Ascending aorta (tissue), 2 donors: ENCODE measurements at places on chromosomes 7 and 10. TPM values are rescaled to one million over a fixed set of nuclear protein-coding genes. Genes with fewer than 3 reads are reported as not detected.
A peak's percentile ranks its signal among the peaks of the same experiment; 100 is the strongest.

- no peak for DNase-seq
These were observed 573.5 kb downstream of the TNS3 start for GRCh38 chr7:47008461-47008860.

GRCh38 chr10:97332591-97333350, 1.8 kb downstream of the FRAT2 start:
- DNase-seq, result no peak

Gene RBP3
- not detected for total RNA-seq

DNA sequence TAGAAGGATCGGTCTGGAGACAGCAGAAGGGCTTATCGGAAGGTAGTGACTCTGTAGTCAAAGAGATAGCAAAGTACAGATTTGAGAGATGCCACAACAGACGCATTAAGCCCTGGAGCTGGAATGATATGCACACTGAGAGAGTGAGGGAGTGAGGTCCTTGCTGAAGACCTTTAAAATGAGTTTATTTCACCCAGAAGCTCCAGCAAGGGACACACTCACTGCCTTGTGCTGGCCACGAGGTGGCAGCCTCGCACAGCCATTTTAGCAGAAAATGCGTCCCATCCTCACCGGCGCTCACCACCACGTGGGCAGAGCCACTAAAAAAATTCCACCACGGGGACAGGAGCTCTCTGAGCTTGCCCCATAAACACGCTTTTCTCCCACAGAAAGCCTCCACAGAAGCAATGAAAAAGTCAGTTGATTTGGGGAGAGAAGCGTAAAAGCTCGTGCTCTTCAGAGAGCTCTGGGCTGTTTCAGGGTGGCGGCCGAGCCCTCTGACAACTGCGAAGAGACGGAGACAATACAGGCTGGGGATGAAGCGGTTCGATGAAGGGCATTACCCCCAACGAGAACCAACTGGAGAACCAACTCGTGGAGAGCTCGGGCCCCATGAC, 163.0 kb upstream of the KLF14 start:
- DNase-seq, result no peak

DNA sequence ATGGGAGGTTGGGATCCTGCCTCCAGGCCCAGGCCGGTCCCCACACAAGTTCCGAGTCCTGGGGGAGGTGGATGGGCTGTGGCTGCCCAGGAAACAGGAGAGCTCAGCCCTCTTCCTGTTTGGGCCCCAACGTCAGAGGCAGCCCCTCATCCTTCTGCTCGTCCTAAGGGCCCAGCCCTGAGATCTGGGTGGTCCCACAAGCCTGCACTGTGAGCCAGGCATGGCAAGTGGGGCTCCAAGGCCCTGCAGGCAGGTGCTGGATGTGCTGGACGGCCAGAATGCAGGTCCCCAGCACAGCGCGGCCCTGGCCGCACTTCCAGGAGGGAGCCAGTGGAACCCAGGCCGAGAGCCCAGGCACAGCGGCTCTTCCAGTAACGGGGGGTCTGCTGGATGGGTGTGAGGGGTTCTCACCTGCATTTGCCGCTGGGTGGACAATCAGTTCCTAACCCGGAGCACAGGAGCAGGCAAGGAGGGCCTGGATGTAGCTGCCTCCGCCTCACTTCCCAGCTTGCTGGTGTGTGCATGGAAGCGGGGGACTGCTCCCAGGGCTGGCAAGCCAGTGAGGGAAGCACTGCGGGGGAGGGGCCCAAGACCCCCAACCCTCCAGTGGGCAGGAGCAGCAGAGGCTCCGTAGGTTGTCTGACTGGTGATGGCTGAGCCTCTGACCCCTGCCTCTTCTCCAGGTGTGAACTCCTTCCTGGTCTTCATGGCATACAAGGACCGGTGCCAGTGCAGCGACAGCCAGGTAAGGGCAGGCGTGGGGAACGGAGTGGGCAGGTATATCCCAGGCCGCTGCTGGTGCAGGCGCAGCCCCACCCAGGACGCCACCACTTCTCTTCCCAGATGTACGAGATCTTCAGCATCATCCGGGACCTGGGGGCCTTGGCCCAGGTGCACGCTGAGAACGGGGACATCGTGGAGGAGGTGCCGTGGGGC, 9.7 kb downstream of the DPYSL4 start:
- DNase-seq, result no peak

DNA sequence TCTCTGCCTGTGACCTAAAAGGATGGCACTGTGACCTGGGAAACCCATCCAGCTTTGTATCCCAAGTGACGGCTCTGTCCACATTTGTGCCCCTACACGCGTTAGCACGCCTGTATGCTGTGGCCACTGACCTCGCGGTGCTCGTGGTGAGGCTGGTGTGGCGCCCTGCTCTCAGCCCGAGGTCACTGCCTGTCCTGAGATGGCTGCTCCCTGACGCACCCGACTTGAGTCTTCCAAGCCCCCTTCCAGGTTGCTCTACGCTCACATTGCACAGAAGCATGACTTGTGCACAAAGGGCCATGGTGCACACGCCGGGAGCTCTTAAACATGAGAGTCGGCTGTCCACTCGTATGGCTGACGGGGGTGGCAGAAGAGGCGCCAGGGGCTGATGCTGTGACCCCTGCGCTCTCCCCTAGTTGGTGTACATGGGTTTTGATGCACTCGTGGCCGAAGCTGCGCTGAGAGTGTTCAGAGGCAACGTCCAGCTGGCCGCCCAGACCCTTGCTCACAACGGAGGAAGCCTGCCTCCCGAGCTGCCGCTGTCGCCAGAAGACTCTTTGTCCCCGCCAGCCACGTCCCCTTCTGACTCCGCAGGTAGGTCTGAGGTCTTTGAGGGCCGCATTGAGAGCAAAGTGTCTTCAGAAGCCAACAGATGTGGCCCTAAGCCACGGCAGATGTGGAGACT, 33.5 kb downstream of the WDR86 start:
- DNase-seq, result no peak

Gene OR9A2
- not detected for total RNA-seq

DNA sequence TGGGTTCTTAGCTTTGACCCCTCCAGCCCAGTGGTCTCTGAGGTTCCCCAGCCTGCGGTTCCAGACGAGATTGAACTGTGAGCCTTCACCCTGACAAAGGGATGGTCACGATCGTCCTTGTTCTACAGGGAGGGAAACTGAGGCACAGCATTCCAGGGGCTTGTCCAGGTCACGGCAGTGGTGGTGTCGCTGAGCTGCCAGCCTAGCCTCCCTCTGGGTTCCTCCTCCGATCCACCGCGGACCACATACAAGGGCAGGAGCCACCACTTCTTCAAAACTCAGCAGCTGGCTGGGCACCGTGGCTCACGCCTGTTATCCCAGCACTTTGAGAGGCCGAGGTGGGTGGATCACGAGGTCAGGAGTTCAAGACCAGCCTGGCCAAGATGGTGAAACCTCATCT, 35.8 kb downstream of the ELFN1 start:
- DNase-seq, result no peak

- DNase-seq, result no peak
These were observed 36.3 kb downstream of the SUFU start for GRCh38 chr10:102540023-102540422.

Gene SP8
- not detected for total RNA-seq

Gene TPST1
- 21.9 TPM for total RNA-seq

Gene SYNPO2L
- not detected for total RNA-seq

Gene SLC39A12
- total RNA-seq, result not detected

- no peak for DNase-seq
These were observed 922 bp upstream of the MYO1G start for GRCh38 chr7:44979481-44980392.

DNA sequence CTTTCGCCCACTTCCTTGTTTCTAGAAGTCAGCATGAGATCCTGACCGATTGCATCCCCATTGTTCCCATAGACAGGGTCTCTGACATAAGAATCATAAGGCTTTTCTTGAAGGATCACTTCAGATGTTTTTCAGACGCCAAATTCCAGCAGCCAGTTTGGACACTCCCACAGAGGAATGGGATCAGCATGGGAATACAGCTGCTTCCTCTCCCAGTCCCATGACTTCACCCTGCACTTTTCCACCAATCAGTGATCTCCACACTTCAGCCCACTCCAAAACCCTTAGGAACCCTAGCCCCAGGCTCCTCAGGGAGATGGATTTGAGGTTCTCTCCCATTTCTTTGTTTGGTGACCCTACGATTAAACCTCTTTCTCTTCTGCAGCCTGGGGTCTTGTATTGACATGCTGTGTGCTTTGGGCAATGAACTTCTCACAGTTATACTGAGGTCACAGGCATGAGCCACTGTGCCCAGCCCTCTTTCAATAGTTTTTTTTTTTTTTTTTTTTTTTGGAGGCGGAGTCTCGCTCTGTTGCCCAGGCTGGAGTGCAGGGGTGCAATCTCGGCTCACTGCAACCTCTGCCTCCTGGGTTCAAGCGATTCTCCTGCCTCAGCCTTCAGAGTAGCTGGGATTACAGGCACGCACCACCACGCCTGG, 52.8 kb upstream of the CHST3 start:
- no peak for DNase-seq

Gene ZNHIT1
- total RNA-seq, result 87.9 TPM

DNA sequence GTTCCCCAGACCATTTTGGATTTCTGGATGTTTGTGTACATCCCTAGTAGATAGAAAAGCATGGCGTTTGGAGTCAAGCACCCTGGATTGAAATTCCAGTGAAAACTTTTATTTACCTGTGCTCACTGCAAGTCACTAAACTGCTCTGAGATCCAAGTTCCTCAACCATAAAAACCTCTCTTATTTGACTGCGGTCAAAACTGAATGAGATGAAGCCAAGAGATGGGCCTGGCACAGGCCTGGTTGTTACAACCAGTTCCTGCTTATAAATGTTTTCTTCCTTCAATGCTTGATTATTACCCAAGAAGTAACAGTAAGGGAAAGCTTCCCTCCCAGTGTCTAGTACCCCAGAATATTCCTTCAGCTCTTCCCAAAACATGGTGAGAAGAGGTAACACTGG, 70.9 kb upstream of the HPS1 start:
- no peak for DNase-seq

- DNase-seq, result no peak
These were observed 49.2 kb downstream of the LRRC20 start for GRCh38 chr10:70333268-70333667.

GRCh38 chr7:539731-540411, 20.2 kb upstream of the PDGFA start:
- no peak for DNase-seq

Gene MUC12
- total RNA-seq, result 0.85 TPM

GRCh38 chr7:110600956-110601355, 490.0 kb upstream of the LRRN3 start:
- no peak for DNase-seq

Gene SUV39H2
- not detected for total RNA-seq

Gene NUP42
- 16.7 TPM for total RNA-seq

Gene PDIA4
- 129 TPM for total RNA-seq

Gene IL6
- 37.3 TPM for total RNA-seq

DNA sequence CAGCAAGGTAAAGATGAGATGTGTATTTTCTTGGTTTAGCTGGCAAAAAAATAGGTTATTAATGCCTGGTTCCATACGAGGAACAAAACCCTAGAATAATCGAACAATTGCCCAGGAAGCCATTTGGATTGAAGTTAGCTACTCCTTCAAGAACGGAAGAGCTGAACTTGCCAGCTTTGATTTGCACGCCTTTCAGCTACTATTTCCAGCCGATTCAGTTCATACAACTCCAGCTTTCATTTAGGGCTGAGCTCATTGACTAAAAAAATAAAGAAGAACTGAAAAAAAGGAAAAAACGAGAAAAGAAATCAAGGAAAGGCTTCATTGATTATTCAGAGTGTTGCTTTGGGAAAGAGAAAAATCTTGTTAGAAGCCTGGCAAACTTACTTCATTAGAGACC, 60.4 kb downstream of the PTN start:
- no peak for DNase-seq

Gene DENND10
- 85.1 TPM for total RNA-seq

DNA sequence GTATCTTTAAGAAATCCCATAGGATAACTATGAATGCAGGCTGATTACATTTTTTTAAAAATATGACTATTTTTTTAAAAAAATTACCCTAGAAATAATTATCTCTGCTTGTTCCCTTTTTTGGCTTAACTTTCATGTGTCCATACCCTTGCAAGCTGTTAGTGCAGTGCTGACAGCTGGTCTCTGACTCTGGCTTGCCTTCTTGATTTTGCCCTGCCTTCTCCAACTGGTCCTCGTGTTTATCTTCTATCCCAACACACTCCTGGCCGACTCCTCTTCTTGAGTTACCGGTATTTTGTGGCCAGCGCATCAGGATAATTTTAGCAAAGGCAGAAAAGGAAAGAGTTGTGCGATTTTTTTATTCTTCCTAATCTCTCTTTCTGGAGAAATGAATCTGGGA, 111.7 kb upstream of the STARD3NL start:
- no peak for DNase-seq

DNA sequence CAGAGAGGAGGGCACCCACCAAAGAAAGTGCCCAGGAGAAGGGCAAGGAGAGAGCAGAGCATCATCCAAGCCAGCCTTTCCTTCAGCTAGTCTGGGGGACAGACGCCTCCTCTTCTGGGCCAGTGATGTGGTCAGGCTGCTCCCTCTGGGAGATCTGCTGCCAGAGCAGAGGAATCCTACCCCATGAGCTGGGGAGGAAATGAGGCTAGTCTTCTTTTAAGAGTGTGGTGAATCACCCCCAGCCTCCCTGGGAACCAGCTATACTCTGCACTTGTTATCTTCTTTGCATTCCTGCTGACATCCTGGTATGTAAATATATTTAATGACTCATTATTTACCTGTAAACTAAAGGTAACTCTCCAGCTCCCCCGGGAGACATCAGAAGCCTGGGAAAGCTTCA, 41.6 kb upstream of the EPHB6 start:
- no peak for DNase-seq

- DNase-seq, result no peak
These were observed 2.2 kb downstream of the LANCL2 start for GRCh38 chr7:55367283-55367840.

GRCh38 chr7:137983323-137984008, 18.4 kb downstream of the CREB3L2 start:
- peak; percentile 80 for DNase-seq

Gene TAC1
- total RNA-seq, result not detected

DNA sequence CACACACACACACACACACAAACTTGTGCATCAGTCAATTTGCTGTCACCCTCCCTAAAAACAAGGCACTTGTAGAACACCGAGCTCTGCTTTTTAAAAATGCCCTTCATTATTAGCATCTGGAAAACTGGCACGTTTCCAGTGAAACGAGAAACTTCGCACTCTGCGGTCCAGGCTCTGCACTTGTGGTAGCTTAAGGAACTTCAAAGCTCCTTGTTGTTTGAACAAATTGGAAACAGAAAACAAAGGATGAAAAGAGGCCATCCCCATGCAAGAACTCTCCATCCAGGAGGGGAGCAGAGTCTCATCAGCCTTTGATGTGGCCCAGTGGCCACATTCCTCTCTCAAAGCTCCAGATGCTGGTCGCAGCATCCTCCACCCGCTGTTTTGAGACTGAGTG, 105.1 kb downstream of the C10orf90 start:
- DNase-seq, result no peak

Gene GNAT3
- total RNA-seq, result not detected

GRCh38 chr10:48551861-48552591, 52.8 kb downstream of the ARHGAP22 start:
- DNase-seq, result peak; percentile 70

DNA sequence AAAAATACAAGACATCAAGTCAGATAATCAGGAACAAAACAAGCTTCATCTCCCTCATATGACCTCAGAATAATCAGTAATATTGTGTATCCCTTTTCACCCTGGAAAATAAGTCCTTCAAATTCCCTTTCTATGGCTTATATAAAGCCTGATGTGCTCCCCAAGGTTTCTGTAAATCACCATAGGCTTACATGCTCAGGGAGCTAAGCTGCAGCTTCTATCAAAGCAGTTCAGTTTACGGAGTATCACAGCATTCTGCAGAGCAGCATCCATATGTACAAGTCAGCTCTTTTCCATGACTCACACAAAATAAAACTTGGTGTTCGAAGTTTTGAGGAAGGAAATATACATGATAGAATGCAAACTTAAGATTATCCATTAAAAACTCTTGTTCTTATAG, 225.6 kb downstream of the LRRTM3 start:
- no peak for DNase-seq

Gene ENTPD7
- total RNA-seq, result 9.9 TPM
